ENCODE measurements at places on chromosomes 2 and 18. TPM values are rescaled to one million over a fixed set of nuclear protein-coding genes. Genes with fewer than 3 reads are reported as not detected.

The FEV gene
- total RNA-seq, result not detected

The TEKT4 gene
- not detected for total RNA-seq

The PAX8 gene
- total RNA-seq, result 0.35 TPM

The PLEK gene
- 0.88 TPM for total RNA-seq

The ABCG8 gene
- not detected for total RNA-seq

The AAMP gene
- total RNA-seq, result 67.7 TPM

The NCKAP1 gene
- 6.8 TPM for total RNA-seq

The AFF3 gene
- 5.2 TPM for total RNA-seq

The RNPEPL1 gene
- 51.2 TPM for total RNA-seq

The RAD51AP2 gene
- total RNA-seq, result not detected

The CPO gene
- total RNA-seq, result not detected

The LRRTM4 gene
- total RNA-seq, result not detected

The PKDCC gene
- total RNA-seq, result not detected

The G6PC2 gene
- total RNA-seq, result not detected

The IL1A gene
- total RNA-seq, result 2.0 TPM

The LIPT1 gene
- 6.9 TPM for total RNA-seq

Measured in activated naive CD4-positive, alpha-beta T cell treated with anti-CD3 and anti-CD28 coated beads, Interleukin-2, amount 50 U/mL, for 72 hours (primary cell).